ENCODE measurements at places on chromosomes 13 and 19.

GRCh38 chr19:656751-657559 lies 6.1 kb downstream of the RNF126 start:
- no peak for DNase-seq

DNA sequence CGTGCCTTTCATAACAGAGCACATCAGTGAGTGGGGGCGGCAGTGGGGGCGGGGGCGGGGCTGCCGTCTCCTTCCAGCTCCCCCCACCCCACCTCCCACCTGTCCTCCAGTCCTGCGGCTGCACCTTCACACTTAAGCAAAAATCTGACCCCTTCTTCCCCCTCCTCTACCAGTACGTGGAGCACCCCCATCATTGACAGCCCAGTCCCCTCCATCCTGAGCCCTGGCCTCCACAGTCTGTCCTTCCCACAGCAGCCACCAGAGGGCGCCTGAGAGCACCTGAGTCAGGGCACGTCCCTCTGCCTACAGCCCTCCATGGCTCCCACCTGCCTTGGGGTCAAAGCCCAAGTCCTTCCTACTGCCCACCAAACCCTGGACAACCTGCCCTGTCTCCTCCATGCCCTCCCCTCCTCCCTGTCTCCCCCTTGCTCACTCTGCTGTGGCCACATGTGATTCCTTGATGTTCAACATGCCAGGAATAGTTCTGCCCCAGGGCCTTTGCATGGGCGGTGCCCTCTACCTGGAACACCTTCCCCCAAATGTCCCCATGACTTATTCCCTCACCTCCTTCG lies 4.0 kb downstream of the EBI3 start:
- DNase-seq = peak; percentile 90

- DNase-seq = no peak
These were observed 169.5 kb downstream of the NUFIP1 start for GRCh38 chr13:44819772-44820171.

GRCh38 chr13:101415358-101416174 lies 742 bp downstream of the NALCN start:
- DNase-seq = no peak

DNA sequence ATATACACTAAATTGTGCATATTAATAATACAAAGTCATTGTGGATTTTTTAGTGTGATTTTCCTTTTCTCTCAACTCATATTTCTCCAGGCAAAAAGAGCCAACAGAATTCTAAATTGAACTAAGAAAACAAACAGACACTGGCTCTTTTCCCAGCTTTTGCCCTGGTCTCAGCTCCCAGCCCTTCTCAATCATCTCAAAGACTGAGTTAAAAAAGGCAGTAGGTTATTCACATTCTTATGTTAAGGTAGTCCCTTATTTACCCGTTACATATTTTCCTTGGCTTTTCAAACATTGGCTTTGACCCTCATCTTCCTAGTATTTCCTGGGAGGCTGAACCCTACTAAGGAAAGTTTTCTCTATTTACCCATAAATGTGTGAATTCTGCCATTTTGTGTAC lies 753.6 kb downstream of the LIG4 start:
- no peak for DNase-seq

DNA sequence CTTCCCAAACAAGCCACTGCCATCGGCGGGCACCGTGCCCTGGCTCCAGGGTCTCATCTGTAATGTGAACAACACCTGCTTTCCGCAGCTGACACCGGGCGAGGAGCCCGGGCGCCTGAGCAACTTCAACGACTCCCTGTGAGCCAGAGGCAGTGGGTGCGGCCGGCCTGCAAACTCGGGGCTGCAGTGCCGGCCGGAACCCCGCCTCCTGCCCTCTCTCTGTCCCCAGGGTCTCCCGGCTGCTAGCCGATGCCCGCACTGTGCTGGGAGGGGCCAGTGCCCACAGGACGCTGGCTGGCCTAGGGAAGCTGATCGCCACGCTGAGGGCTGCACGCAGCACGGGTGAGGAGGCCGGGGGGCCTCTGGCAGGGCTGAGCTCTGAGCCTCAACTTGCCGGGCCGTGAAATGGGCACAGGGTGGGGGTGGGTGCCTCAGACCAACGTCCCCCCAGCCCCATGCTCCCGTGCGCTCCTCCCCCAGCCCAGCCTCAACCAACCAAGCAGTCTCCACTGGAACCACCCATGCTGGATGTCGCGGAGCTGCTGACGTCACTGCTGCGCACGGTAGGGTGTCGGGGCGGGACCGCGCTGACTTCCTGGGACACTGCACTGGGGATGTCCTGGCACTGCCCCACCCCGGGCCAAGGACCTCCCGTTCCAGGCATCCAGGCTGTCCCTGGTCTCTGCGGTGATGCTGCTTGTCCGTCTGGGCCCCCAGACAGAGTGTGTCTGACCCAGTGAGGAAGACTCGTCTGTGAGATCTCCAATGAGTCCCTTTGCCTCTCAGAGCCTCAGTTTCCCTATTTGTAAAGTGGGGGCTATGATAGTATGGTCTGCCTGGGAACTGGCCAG lies 2.2 kb downstream of the ABCA7 start:
- DNase-seq = no peak

DNA sequence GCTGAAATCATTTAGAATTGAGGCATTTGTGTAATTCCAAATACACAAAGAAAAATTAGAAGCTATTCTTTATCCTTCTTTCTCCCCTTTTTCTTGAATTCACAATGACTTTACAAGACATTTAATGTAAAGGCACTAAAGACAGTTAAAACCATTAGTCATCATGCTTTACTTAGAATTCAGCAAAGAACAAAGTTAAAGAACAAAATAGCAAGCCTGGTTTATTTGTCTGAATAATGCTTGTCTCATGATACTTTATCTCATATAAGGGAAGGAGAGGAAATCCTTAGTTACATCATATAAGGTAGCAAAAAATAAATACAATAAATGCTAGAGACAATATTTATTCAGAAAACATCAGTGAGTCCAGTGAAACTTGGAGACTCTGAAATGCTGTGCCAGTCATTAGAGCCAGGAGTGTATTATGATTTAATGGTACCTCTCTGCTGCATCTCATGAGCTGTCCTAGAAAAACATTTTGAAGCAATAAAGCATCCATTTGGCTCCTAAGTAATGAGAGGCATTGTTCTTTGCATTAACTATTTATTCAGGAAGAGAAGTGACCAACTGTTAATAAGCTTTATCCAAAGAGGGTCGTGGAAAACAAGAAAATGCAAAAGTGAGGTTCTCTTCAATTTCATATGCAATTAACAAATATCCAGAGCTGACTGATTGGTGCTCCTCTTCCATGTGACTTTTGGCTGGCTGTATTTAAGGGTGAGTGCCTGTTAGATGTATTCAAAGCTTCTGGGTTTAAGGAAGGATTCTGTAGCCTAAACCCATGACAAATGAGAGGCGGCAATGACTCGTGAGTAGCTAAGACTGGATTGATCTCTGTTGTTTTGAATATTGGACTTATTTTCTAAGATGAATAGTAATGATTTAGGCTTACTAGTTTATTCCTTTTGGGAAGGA lies 105.0 kb downstream of the DGKH start:
- DNase-seq = no peak

GRCh38 chr13:43569658-43570057 lies 217.1 kb downstream of the ENOX1 start:
- DNase-seq = no peak

DNA sequence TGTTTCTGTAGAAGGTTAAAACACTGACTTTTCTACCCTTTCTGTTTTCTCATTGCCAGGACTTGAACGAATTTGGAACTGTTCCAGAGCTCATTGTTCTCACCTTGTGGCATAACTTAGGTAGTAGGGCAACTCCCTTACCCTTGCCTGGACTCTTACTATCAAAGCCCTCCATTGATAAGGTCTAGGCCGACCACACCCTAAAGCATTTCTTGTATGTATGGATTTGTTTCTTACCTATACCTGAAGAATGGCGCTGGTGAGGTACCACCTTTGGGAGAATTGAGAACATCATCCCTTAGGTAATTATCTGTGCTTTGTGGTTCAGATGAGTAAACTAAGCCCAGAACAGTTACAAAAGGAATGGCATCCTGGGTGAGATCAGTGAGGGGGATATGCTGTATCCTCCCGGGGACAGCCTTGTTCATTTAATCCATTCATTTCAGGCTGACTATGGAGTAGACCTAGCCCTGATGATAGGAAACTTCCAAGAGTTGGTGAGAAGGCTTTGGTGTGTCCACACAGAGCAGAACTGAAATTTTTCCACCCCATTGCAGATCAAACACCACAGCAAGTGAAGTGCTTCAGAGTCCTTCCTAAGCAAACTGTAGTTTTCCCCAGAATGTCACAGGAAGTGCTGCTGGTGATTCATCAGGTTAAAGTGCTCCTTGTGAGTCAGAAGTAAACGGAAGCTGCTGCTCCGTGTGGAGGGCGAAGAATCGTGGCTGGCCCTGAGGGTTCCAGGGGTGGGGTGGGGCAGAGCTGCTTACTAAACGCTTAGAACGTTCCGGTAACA lies 113.0 kb downstream of the TEX26 start:
- DNase-seq = peak; percentile 86

DNA sequence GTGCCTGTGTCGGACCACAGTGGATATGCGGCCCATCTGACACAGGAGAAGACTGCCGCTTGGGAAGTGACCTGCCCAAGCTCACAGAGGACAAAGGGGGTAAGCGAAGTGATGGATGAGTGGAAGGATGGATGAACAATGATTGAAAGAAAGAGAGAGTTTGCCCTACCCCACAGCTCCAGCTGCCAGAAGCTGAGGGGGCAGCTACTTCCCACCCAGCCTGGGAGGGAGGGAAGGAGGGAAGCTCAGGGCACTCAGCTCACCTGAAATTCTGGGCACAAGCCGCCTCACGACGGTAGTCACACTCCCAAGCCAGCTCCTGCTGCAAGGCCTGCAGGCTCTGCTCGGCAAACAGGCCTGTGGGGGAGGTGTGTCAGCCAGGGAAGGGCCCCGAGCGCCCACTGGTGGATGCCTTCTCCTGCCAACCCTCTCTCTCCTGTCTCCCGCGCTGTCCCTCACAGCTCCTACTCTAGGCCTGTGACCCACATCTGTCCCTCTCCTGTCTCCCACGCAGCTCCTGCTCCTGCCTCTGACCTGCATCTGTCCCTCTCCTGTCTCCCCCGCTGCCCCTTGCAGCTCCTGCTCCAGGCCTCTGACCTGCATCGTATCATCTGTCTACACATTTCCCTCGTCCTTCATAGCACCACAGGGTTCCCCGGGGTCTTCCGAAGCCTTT lies 12.0 kb upstream of the NUMBL start:
- DNase-seq = no peak

DNA sequence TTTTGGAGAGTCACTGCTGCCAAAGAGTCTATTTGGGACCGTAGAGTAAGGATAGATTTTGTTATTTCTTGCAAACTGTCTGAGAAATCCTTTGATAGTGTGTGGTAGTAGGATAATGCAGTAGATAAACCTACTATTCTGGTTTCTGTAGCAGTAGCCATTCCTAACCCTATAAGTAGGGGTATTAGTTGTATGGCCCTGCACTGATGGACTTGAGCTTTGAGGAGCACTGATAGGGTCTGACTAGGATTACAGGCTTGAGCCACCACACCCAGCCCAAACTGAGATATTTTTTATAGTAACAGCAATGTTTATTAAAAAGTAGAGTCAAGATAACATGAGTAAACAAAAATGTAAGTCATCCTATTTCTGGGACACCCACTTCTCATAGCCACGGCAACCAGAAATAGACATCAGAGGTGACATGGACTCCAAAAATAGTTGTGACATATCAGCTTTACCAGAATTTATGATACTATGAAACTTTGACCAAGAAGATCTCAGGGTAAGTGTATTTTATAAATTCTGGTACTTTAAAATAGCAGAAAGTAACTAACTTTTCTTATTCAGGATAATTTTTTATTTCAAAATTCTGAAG lies 479.1 kb downstream of the SUCLA2 start:
- no peak for DNase-seq

- DNase-seq = no peak
These were observed 2.0 kb downstream of the KXD1 start for GRCh38 chr19:18559685-18560084.

DNA sequence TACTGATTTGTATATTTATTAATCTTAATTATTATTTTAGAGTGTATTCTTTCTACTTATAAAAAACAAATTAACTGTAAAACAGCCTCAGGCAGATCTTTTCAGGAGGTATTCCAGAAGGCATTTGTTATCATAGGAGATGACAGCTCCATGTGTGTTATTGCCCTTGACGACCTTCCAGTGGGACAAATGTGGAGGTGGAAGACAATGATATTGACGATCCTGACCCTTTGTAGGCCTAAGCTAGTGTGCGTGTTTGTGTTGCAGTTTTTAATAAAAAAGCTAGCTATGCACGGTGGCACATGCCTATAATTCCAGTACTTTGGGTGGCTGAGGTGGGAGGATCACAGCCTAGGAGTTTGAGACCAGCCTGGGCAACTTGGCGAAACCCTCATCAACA lies 46.7 kb downstream of the NDFIP2 start:
- DNase-seq = no peak

GRCh38 chr19:7575434-7576040 lies 20.1 kb upstream of the CAMSAP3 start:
- DNase-seq = peak; percentile 35

DNA sequence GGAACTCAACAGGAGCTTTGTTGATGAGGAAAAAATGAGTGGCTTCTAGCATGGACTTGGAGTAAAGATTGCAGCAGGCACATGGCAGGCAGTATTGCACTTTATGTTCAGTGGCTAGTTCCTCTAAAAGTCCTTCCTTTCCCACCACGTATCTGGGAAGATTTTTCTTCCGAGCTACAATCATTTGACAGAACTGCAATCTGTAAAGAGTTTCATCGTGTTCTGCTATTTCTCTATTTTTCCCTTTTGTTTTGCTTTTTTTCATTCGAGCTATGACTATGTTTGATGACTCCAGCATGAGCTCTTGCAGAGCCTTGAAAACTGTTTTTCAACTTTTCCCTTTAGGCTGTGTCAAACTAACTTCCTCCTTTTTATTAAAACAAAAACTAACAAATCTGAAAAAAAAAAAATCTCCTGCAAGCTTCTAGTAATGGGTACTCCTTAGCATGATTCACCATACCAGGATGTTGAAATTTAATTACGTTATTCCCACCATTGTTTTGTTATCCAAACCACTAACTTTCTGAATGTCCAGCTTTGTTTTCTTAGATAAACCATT lies 12.3 kb downstream of the CLDN10 start:
- no peak for DNase-seq

DNA sequence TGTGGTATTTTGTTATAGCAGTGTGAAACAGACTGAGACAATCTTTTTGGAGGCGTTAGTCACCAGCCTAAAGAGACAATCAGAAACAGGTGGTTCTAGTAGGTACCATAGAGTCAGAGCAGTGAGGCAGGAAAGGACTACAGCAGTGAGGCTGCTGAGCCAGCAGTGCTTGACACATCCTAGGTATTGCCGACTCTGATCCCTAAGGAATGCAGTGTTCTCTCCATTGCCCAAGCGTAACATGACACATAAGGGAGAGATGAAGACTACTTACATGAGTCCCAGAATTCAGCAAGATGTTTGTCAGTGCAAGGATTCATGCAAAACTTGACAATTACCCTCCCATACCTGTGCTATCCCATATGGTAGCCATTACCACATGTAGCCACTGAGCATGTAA lies 62.4 kb upstream of the XPO4 start:
- no peak for DNase-seq

DNA sequence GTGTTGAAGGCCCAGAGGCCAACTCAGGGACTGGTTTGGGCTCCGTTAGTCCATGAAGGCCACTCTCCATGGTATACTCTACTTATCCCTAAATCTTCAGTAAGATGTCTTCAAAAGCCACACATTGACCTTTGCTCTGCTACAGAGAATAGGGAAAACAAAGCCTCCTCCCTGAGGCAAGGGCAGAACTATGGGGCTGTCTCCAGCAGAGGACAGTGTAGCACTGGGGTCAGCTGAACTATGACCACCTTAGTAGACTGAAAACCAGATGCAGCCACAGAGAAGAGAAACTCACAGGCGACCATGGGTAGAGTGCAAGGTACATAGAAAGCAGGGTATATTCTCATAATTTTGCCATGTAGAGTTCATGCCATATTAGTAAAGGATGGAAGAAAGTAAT lies 587.4 kb downstream of the LMO7 start:
- no peak for DNase-seq

All from activated CD8-positive, alpha-beta T cell treated with anti-CD3 and anti-CD28 coated beads for 36 hours (primary cell).